Stimulated activated CD4-positive, alpha-beta T cell treated with anti-CD3 and anti-CD28 coated beads, Interleukin-4, amount 100 ng/mL, for 1 hour (primary cell): ENCODE measurements at places on chromosomes 11 and 22.

GRCh38 chr11:71267807-71268421 is 15.5 kb upstream of the SHANK2 start:
- DNase-seq: no peak

DNA sequence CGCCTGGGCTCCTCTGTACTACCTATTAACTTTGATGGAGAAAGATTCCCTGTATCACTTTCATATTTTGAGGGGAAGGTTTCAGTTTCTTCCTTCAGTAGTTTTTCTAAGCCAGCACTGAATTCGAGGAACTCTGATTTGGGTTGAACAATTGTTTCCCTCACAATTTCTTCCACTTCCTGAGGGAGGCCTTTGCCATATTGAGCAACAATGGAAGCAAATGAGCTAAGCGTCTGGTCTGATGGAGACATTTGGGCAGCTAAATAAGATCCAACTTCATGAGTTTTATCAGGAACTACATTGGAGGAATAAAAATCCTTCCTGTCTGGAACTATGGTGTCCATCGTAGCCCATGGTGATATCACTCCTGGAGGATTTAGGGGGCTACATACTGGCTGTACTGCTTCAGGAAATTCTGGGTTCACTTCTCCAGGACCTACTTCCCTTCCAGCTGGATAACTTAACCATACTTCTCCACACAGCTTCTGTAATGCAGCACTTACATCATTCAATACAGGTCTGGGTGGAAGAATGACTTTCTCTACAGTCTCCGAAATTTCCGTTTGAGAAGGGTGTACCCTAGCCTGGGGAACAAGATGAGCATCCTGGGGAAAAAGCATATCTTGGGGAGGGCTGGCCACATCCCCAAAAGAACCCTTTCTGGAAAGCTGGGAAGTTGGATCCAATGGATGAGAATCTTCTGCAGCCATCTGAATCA is 38.9 kb upstream of the CCDC89 start:
- DNase-seq: no peak

GRCh38 chr22:25403811-25404471 is 160.5 kb upstream of the GRK3 start:
- no peak for DNase-seq

GRCh38 chr11:113048820-113049768 is 87.9 kb downstream of the NCAM1 start:
- DNase-seq: no peak

GRCh38 chr11:115194802-115195110 is 309.5 kb downstream of the CADM1 start:
- DNase-seq: no peak

- no peak for DNase-seq
Measured at GRCh38 chr11:10318527-10318802, 13.6 kb downstream of the ADM start.

DNA sequence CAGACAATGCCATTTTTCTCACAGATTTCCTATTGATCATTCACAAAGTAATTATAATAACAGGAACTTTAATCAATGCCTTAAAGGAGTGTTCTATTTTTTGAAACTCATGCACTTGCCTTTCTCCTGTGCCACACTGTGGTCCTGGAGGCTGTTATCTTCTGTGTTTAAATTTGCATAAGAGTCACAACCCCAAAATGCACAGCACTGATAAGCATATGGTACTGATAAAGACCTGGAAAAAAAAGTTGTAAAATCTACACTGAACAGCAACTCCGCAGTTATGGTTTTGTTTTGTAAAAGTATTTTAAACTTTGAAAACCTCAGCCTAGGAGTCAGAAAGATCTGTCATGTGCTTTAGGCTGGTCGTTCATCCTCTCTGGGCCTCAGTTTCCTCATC is 9.1 kb upstream of the CCDC34 start:
- DNase-seq: no peak

GRCh38 chr11:117818041-117818873 is 6.3 kb downstream of the FXYD2 start:
- DNase-seq: peak; percentile 50

- peak; percentile 64 for DNase-seq
Measured at GRCh38 chr11:765025-765801, 12.1 kb downstream of the GATD1 start.

GRCh38 chr22:31398231-31398630 is 1.2 kb upstream of the DRG1 start:
- DNase-seq: no peak

DNA sequence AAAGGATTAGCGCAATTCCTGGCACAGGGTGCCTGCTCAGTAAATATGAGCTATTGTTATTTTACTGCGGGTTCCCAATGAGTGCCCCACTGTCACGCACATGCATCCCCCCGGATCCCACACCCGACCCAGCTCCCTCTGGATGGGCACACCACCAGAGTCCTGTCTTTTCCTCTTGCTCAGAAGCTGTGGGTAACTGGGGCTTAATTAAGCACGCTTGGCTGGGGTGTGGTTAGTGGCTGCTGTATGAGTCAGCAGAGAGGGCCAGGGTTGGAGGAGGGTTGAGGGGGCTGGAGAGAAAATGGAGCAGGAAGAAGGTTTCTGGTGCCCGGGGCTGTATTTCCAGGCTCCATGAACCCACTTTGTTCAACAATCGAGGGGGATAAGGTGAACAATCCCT is 30.3 kb upstream of the NECTIN1 start:
- DNase-seq: no peak

GRCh38 chr11:111764621-111765020 is 1.6 kb downstream of the PPP2R1B start:
- DNase-seq: no peak

DNA sequence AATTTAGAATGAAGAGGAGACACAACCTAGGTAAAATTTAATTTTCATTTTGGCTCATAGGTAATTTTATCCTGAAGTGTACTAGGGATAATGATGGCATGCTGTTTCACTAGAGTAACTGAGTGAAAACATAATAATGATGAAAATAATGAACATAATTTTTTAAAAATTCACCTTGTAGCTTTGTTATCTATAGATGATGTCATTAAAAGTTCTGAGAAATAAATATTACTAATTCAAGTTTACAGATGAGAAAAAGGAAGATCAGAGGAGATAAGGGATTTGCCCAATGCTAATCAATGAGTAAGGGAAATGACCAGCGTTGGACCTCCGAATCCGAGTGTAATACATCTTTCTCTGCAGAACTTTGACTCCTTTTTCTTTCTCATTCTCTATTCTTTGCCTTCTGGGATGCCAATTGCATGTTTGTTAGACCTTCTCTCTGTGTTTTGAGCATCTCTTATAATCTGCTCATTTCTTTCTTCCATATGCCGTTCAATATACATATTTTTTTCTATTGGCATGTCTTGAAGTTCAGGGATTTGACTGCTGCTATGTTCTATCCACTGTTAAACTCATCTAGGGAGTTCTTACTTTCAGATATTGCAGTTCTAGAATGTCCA is 186.5 kb downstream of the SNX19 start:
- no peak for DNase-seq

DNA sequence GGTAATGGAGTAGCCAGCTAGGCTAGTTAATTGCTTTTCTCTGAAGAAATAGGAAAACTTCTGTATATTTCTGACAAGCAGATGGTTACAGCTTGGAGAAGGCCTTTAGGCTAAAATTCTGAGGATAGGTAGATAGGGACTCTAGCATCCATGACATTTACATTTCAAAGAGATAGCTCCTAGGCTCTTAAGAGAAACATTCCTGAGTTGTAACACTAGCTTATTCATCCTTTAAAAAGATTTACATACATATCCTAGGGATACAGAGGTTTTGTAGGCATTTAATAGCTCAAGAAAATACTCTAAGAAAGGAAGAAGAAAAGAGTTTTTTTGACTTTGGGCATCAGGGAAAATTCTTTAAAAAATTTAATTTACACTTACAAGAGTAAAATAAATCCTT is 130.9 kb upstream of the CCDC179 start:
- no peak for DNase-seq

- no peak for DNase-seq
Measured at GRCh38 chr11:13256216-13256615, 21.4 kb upstream of the BMAL1 start.

- DNase-seq: no peak
Measured at GRCh38 chr11:130829920-130830511, 86.3 kb downstream of the SNX19 start.

DNA sequence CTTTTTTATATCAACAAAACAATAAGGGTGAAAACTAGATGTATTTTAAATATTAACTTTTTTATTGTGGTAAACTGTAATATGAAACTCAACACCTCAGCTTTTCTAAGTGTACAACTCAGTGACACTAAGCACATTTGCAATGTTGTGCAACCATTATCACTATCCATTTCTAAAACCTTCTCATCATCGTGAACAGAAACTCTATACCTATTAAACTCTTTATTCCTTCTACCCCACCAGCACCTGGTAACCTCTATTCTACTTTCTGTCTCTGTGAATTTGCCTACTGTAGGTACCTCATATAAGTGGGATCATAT is 9.4 kb downstream of the HORMAD2 start:
- DNase-seq: no peak

DNA sequence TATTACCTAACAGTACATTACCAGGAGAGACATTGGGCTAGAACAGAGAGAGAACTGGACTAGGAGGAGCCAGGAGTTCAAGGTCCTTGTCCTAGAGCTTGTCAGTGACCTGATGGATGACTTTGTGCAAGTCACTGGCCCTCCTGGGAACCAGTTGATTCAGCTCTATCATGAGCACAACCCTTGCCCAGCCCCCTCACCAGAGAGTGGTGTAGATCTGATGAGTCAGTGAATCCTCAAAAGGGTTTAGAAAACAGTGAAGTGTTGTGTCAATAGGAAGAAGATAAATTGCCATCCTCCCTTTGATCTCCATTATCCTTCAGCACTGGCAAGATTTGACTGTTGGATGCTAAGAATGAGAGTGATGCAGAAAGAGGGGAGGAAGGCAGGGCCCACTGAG is 24.3 kb downstream of the NEU3 start:
- DNase-seq: no peak

GRCh38 chr11:17443926-17444690 is 32.5 kb downstream of the ABCC8 start:
- no peak for DNase-seq

DNA sequence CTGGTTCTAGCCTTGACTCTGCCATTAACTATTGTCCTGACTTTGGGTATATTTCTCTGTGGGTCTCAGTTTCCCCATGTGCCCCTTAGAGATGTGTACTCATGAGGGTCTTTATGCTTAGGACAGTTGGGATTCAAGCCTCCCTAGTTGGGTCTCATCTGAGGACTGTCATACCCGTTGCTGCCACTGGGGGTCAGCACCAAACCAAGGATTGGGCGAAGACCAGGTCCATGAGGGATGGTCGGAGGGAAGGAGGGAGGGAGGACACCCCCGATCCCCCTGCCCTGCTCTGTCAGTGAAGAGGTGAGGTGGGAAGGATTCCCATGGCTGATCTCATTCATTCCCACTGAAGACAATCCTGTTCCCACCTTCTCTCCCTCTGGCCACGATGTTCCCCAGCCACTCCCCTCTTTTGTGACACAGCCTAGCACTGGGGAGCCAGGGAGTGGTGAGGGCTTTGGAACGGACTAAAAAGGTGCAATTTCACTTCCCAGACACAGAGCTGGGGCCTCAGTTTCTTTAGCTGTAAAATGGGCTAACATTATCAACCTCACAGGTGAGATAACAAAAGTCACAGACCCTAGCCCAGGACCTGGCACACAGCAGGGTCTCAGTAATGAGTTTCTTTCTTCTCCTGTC is 12.4 kb upstream of the KLHL35 start:
- DNase-seq: peak; percentile 75

- no peak for DNase-seq
Measured at GRCh38 chr11:88326099-88326498, 11.4 kb downstream of the CTSC start.

- DNase-seq: no peak
Measured at GRCh38 chr11:130728185-130729180, 187.8 kb downstream of the SNX19 start.

- no peak for DNase-seq
Measured at GRCh38 chr11:70073871-70074371, 4.2 kb upstream of the ANO1 start.

DNA sequence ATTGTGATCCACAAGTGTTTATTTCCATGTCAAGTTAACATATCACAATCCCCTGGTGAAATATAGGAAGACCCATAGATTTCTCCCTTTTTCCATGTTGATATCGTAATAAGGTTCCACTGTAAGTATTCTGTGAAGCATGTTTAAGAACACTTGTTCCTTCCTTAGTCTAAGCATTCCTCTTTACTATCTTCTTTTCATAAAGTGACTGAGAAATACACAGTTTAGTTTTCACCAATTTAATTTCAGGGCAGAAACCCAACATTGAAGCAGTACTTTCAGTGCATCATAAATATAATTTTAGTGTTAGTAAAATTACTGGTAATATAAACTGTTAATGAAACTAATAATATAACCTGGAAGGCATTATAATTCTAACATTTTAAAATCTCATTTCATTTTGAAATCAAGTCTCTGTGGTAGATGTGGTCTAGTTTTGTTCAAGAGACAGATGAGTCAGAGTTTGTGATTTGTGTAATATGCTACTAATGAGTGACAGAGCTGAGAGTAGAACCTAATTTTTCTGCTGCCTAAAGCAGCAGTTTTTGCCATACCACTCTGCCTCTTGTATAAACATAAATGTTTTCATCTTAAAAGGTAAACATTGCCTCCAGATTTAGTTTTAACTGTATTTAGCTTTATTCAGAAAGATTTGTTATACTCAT is 79.4 kb downstream of the ATM start:
- no peak for DNase-seq

GRCh38 chr11:60029015-60029632 is 11.1 kb upstream of the OOSP2 start:
- no peak for DNase-seq

DNA sequence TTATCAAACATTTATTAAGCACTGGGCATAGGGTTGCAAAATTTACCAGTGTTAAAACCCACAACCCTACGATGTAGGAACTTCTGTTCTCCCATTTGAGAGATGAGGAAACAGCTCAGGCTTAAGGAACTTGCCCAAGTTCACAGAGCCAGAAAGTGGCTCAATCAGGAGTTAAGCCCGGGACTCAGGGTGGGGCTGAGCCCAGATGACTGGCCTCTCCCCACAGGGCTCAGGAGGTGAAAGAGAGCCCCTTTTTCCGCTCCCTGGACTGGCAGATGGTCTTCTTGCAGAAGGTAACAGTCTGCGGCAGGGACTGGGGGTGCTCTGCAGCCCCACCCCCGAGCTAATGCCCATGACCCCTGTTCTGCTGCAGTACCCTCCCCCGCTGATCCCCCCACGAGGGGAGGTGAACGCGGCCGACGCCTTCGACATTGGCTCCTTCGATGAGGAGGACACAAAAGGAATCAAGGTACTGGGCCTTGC is 5.6 kb upstream of the ANKRD13D start:
- DNase-seq: no peak

DNA sequence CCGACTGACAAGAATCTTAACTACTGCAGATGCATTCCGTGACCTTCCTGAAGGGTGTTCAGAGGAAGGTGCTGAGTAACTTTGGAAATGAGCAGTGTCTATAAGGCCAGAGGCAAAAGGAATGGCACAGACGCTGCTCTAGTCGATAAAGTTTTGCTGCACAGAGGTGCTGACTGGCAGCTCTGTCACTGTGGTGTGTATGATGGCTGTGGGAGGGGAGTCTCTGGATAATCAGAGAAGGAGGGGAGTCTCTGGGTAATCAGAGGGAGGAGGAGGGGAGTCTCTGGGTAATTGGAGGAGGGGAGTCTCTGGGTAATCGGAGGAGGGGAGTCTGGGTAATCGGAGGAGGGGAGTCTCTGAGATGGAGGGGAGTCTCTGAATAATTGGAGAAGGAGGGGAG is 18.4 kb downstream of the PTDSS2 start:
- no peak for DNase-seq

GRCh38 chr11:72954860-72955259 is 140.6 kb downstream of the ATG16L2 start:
- DNase-seq: no peak

- no peak for DNase-seq
Measured at GRCh38 chr11:3904228-3904627, 48.8 kb downstream of the STIM1 start.
